ENCODE measurements at places on chromosomes 3 and 15.

GRCh38 chr15:74206801-74207281 is 4.3 kb upstream of the STRA6 start:
- no peak for DNase-seq

DNA sequence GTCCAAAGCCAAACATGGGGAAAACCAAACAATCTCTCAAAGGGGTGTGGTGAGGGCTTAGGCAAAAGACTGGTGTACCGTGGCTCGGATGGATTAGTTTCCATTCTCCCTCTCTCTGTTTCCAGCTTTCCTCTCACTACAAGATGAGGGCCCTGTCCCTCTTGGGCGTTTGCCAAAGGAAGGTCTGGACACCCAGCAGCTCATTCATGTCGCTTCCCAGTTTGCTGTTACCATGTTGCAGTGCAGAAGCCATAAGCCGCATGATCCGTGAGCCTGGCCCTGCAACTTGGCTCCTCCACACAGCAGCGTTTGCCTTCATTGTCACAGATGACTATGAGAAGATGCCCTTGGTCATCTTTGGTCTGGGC is 92.2 kb downstream of the APBA2 start:
- no peak for DNase-seq

DNA sequence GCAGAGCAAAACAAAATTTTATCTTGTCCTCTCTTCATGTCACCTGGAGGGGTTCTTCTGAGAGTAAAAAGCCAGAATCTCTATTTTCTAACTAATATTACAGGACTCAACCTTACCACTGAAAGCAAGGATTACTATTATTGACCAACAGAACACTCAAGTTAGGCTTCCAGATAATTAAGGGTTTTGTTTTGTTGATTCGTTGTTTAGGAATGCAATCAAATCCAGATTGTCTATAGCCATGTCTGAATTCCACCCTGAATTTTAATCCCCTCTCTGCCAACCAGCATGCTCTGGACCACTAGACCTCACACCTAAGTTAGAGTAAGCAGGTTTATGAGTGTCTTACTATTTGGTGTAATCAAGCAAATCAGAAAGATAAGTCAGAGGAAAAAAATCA is 90.7 kb downstream of the PEAK1 start:
- no peak for DNase-seq

- no peak for DNase-seq
Measured at GRCh38 chr15:70127770-70128413, 30.2 kb upstream of the TLE3 start.

- no peak for DNase-seq
Measured at GRCh38 chr15:45471151-45471550, 51.4 kb downstream of the SLC30A4 start.

DNA sequence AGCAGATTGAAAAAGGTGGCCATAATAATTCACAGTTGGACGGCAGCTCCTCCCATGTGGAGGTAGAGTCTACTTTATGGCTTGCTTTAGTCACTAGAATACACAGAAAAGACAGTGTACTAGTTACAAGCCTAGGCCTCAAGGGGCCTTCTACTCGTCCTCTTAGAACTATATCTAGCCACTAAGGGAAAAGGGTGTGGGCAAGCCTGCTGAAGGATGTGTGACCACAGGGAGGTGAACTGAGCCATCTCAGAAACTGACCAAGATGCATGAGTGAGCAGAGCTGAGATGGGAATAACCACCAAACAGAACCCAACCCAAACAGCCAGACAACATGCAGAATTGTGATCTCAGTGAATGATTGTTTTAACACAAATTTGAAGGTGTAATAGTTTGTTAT is 335.6 kb upstream of the LMCD1 start:
- no peak for DNase-seq

GRCh38 chr3:123110976-123111615 is 44.3 kb downstream of the PDIA5 start:
- no peak for DNase-seq

- no peak for DNase-seq
Measured at GRCh38 chr3:49740427-49740826, 16.7 kb upstream of the GMPPB start.

DNA sequence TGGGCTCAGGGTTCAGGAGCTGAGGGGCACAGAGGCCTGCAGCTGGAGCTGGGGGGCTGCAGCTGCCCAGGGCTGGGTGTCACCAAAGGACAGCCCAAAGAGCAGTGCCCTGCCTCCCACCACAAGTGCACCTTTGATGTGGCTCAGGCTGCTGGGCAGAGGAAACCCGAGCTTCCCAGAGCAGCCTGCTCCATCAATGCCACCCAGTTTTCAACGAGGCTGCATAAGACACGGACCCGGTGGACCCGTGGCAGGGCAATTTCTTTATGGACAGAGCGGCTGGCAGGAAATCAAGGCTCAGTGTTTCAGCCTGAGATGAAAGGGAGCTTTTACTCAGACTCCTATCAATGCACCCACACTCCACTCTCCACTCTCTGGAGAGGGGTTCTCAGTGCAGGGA is 18.7 kb downstream of the SEMA5B start:
- DNase-seq = peak; percentile 70

DNA sequence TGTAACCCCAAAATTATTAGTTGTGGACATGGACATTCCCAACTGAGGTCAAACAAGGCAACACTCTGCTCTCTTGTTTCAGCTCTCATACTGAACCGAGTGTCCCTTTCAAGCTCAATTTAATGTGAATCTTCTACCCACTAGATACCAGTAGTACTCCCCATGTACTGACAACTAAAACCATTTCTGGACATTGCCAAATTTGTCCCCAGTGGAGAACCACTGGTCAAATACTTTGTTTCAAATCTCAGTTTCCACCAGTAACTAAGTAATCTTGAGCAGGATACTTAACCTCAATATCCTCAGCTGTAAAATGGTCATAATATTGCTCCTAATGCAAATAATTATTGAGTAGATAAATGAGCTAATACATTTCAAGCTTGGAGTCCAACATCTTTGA is 566.0 kb downstream of the ZIC1 start:
- no peak for DNase-seq

DNA sequence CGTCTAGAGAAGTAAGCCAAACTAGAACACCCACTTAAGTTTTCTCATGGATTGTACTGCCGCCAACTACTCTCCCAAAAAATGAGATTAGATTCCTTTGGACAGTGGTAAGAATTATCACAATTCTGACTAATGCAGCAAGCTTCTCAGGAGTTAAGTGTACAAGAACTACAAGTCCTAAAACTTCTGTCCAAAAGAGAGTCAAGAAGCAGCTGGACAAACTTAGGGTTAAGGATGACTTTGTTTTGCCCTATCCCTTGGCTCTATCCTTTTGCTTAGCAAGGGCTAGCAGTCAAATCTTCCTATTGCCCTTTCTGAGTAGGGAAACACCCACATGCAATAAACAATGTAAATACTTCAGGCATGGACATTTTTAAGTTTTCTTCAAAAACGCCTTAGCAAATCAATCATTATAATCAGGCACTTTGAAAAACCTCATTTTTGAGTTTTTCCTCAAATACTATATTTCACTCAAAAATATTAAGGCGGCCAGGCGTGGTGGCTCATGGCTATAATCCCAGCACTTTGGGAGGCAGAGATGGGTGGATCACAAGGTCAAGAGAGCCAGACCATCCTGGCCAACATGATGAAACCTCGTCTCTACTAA is 19.5 kb downstream of the RAF1 start:
- no peak for DNase-seq

Measured in posterior cingulate gyrus (tissue), 11 donors.